ENCODE measurements at places on chromosomes 16 and 17.

- no peak overlapping the region for H3K4me3 ChIP-seq
- peaks cover 20% of the 10 kb centered on the region for H3K4me1 ChIP-seq
- no peak overlapping the region for H3K27ac ChIP-seq
- no peaks in the 10 kb centered on the region for H3K36me3 ChIP-seq
- H3K27me3 ChIP-seq, result no peaks in the 10 kb centered on the region
These were observed 108.1 kb downstream of the SOCS1 start for GRCh38 chr16:11147754-11148444.

DNA sequence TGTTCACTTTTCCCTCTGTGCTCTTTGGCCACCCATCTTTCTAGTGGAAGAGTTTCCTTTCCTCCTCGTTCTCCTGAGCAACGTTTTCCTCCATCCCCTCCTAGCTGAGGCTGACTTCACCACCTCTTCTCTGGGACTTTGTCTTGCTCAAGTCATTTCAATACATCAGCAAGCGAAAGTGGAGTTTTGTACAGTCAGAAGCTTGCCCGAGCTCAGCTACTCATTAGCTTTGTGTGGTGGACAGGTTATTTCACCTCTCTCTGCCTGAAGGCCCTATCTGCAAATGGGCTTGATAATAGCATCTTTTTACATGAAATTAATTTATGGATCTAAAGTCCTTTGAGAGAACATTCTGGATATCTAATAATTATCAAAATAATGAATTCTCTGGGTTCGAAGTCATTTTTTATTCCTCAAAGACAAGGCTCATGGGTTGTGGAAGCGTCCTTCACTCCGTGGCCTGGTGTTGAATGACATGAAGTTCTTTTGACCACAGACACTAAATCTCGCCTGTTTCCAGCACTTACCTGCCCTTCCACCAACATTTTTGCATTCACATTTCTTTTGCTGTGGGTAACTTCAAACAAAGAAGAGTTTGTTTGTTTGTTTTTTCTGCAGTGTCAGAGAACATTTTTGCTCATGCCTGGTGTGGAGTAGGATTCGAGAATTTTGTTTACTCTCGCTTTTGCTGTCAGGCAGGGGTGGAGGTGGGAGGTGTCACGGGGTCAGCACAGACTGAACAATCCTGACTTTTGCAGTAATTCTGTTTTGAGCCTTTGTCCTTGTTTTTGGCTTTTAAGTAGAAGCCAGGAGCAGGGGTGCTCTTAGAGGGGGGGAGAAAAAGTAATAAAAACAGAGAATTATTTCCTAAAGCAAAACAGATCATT is 155.0 kb upstream of the CACNG5 start:
- no peak overlapping the region for H3K4me3 ChIP-seq
- no peak for DNase-seq
- peaks cover 7% of the 10 kb centered on the region for H3K36me3 ChIP-seq
- no peak overlapping the region for H3K27ac ChIP-seq
- peaks cover 11% of the 10 kb centered on the region for H3K4me1 ChIP-seq
- H3K27me3 ChIP-seq, result no peaks in the 10 kb centered on the region

DNA sequence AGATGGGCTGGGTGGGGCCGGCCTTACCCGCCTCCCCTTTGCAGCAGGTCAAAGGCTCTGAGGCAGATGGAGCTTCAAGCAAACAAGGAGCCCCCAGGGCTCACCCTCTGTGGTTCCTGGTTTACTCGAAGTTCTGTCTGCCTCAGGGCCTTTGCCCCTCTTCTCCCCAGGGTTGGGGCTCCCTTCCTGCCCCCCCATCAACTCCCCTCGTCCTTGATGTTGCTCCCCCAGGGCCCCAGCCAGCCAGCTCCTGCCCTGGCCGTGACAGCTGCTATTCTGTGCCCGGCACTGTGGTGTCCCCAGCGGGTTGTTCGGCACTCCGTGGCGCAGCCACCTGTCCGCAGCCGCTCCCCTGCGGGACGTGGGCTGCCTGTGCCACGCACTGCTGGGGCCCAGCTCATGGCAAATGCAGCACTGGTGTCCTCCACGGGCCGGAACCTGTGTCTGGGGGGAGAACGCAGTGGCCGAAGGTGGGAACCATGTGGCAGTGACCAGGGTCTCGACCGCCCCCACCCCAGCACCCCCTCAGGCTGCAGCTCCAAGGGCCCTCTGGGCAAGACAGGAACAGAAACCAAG is 4.3 kb upstream of the METRN start:
- H3K36me3 ChIP-seq, result no peaks in the 10 kb centered on the region
- H3K27me3 ChIP-seq, result peaks cover 59% of the 10 kb centered on the region
- H3K27ac ChIP-seq, result no peak overlapping the region
- no peak overlapping the region for H3K4me3 ChIP-seq

- H3K27ac ChIP-seq, result peak overlapping the region; percentile 91
- peak; percentile 47 for DNase-seq
- H3K4me3 ChIP-seq, result peak overlapping the region; percentile 32
- no peaks in the 10 kb centered on the region for H3K27me3 ChIP-seq
These were observed 11.9 kb downstream of the EPN2 start for GRCh38 chr17:19248928-19249574.

GRCh38 chr17:28030386-28030785 is 12.1 kb upstream of the NLK start:
- no peak overlapping the region for H3K27ac ChIP-seq
- no peaks in the 10 kb centered on the region for H3K27me3 ChIP-seq
- peaks cover 4% of the 10 kb centered on the region for H3K4me1 ChIP-seq

- no peaks in the 10 kb centered on the region for H3K36me3 ChIP-seq
- peak overlapping the region; percentile 65 for H3K27ac ChIP-seq
- DNase-seq, result no peak
- H3K4me1 ChIP-seq, result peaks cover 22% of the 10 kb centered on the region
- no peaks in the 10 kb centered on the region for H3K27me3 ChIP-seq
These were observed 884 bp upstream of the JPT1 start for GRCh38 chr17:75155191-75155601.

DNA sequence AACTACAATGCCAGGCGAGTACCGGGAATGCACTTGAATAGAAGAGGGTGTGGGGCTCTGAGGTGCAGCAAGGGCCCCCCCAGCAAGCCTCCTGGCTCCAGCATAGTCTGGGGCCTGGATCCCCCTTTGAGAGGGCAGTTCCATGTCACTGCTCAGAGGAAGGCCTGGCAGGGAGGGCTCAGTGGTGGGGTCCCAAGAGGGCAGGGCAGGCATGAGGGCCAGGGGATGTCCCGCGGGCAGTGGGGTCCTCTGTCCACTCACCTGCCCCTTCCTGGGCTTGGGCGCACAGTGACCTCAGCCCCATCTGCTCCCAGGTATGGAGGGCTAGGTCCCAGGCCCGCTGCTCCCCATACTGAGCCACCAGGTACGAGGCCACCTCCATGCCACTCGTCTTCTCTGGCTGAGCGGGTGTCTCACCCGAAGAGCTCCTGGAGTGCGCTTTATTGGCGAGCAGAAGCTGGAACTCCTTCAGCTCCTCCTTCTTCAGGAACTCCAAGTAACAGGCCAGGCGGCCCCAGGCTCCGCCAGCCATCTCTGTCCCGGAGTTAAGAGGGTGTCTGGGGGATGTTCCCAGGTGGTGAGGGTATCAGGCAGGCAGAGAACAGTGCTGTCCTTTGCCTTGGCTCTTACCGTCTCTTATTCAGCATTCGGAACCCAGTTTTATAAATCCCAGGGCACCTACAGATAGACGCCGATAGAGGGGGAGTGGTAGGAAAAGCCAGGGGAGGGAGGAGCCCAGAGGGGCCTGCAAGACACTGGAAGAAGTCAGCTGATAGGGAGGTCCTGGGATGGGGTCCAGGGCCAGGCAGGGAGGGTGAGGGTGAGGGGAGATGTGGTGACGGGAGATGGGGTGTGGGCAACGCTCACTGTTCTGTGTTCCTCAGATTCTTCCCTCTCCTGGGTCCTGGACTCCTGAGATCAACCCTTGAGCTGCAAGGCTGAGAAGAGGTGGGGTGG is 605 bp downstream of the NLRP1 start:
- H3K27ac ChIP-seq, result peak overlapping the region; percentile 92

DNA sequence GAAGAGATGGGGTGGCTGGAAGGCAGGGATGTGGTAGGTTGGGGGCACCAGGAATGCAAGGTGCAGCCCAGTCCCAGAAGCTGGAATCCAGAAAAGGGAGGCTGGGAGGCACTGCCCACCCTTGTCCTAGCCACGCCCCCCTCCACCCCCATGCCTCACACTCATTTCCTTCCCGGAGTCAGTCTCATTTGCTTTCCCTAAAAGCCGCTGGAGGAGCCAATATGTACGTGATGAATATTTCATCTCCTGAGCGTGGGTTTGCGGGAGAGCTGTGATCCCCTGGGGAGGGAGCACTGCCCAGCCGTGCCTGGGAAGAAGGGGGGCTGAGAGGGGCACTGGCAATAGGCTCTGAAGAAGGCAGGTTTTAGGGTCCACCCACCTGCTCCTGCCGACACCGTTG is 124.5 kb upstream of the LHX1 start:
- H3K36me3 ChIP-seq, result no peaks in the 10 kb centered on the region
- H3K4me1 ChIP-seq, result peaks cover 7% of the 10 kb centered on the region
- DNase-seq, result no peak
- H3K27ac ChIP-seq, result no peak overlapping the region

All from left ventricle myocardium inferior (tissue), 1 donor.